ENCODE measurements at places on chromosomes 6 and 20. TPM values are rescaled to one million over a fixed set of nuclear protein-coding genes. Genes with fewer than 3 reads are reported as not detected.

DNA sequence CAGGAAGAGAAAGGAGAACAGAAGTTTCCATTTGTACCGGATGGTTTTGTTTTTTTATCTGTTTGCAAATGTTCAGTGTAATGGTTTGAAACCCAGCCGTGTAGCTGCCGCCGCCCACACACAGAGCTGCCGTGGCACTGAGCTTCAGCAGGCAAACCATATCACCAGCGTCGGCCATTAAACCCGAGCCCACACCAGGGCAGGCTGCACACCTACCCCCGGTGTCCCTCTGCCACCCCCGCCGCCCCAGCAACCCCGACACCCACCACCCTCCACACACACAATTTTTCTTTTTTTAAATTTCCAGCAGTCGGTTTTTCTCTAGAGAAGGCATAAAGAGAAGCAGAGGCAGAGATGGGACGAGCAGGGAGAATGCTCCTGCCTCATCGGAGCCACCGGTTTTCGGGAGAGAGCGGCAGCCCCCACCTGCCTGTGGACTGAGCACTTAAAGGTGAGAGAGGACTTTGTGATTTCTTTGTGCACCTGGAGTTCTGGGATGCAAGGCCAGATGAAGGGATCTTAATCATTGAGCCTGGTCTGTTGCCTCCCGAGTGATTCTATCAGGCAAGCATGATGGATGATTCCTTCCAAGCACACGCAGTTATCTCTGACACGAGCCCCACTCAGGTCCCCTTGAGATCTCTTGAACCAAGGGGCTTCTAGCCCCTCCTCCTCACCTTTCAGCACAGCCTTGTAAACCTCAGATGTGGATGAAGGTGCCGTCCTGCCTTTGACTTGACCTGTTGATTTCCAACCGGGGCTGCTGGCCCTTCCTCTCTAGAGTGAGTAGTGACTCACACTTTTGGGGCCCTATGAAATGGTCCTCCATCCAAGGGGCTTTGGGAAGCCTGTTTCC, 17.5 kb upstream of the ZNF831 start:
- peaks cover 78% of the 10 kb centered on the region for H3K27me3 ChIP-seq
- H3K4me1 ChIP-seq: no peaks in the 10 kb centered on the region
- H3K4me3 ChIP-seq: no peak overlapping the region
- DNase-seq: no peak
- no peaks in the 10 kb centered on the region for H3K36me3 ChIP-seq

DNA sequence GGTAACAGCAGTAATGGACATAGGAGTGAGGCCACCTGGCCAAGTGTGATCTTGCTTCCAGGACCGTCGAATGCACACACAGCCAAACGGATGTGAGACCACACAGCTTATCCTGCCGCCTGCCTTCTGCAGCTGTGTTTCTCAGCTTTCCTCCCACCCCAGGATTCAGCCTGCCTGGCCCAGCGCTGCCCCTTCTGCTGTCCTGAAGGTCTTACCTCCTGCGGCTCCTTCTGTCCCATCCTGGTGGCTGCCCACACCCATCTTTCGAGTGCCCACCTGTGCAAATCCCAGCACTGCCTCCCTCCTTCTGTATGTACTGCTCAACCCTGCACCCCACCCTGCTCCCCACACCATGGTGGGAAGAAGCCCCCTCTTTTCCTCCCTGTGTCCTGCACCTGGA, 49.4 kb upstream of the DACT2 start:
- H3K4me3 ChIP-seq: no peak overlapping the region
- H3K27ac ChIP-seq: no peak overlapping the region
- no peak for DNase-seq
- no peaks in the 10 kb centered on the region for H3K36me3 ChIP-seq

- peak; percentile 21 for DNase-seq
- no peaks in the 10 kb centered on the region for H3K27me3 ChIP-seq
- no peaks in the 10 kb centered on the region for H3K4me1 ChIP-seq
- H3K36me3 ChIP-seq: no peaks in the 10 kb centered on the region
- no peak overlapping the region for H3K27ac ChIP-seq
Measured at GRCh38 chr6:3603340-3604130, 146.7 kb upstream of the SLC22A23 start.

Gene RIPPLY2
- not detected for total RNA-seq

DNA sequence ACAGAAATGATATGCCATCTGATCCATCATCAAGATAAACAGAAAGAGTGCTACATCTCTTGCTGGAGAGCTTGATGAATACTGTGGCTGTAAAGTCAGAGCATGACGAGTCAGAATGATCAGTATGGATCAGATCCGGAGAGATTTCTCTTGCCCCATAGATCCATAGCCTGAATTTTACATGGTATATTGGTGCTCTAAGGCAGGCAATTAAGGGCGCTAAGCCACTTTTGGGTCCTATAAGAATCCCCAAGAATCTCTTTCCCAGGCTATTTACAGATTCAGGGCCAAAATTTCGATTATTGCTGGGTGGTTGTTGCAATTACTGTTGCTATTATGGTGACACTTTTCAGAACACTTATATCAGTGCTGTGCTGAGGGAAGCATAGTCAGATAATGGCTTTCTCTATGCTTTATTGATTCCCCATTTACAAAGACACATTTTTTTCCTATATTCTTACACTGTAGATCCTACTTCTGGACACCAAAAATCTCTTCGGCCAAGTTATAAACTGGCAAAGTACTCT, 94.4 kb downstream of the ADGRB3 start:
- no peaks in the 10 kb centered on the region for H3K36me3 ChIP-seq
- H3K27ac ChIP-seq: no peak overlapping the region
- DNase-seq: no peak
- H3K27me3 ChIP-seq: no peaks in the 10 kb centered on the region

Gene LY6G6D
- not detected for total RNA-seq

Gene OOEP
- total RNA-seq: not detected

GRCh38 chr6:149077208-149077607, 240.3 kb upstream of the TAB2 start:
- peaks cover 63% of the 10 kb centered on the region for H3K4me1 ChIP-seq
- no peak for DNase-seq
- H3K27me3 ChIP-seq: no peaks in the 10 kb centered on the region
- no peaks in the 10 kb centered on the region for H3K36me3 ChIP-seq
- no peak overlapping the region for H3K27ac ChIP-seq

Gene PPP1R3G
- 3.2 TPM for total RNA-seq

DNA sequence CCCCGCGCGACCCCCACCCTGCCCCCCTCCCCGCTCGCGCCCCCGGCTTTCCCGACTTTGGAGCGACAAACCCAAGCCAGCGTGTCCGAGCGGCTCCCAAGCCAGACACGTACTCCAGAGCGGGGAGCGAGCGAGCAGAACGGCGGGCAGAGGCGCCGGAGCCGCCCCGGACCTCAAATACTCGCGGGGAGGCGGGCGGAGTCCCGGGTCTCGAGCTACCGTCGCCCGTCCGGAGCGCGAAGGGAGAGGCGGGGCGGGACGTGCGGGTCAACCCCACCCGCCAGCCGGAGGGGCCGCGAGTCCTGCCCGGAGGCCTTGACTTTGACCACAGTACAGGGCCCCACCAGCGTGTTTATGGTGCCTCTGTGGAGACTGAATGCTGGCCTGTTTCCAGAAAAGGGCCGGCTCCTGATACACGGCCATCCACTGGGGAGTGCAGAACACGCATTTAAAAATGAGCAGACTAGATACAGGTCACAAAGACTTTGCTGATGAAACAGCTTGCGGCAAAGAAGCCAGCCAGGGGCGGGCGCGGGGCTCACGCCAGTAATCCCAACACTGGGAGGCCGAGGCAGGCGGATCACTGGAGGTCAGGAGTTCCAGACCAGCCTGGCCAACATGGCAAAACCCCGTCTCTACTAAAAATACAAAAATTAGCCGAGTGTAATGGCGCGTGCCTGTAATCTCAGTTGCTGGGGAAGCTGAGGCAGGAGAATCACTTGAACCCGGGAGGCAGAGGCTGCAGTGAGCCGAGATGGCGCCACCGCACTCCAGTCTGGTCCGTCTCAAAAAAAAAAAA, at the start of gene SERPINB6:
SERPINB6 (minus strand) TSS at position 148 of the 799 bp plus-strand sequence. CDS start 12,235 bp downstream, outside the sequence.
- no peaks in the 10 kb centered on the region for H3K36me3 ChIP-seq
- peak within 1 kb of the TSS; percentile 87 for H3K4me3 ChIP-seq
- peaks cover 32% of the 10 kb centered on the region for H3K4me1 ChIP-seq
- no peaks in the 10 kb centered on the region for H3K27me3 ChIP-seq

- H3K36me3 ChIP-seq: no peaks in the 10 kb centered on the region
- no peak overlapping the region for H3K27ac ChIP-seq
- no peak for DNase-seq
- H3K4me1 ChIP-seq: no peaks in the 10 kb centered on the region
- H3K4me3 ChIP-seq: no peak overlapping the region
- no peaks in the 10 kb centered on the region for H3K27me3 ChIP-seq
Measured at GRCh38 chr20:60680554-60680953, 571.5 kb upstream of the CDH4 start.

DNA sequence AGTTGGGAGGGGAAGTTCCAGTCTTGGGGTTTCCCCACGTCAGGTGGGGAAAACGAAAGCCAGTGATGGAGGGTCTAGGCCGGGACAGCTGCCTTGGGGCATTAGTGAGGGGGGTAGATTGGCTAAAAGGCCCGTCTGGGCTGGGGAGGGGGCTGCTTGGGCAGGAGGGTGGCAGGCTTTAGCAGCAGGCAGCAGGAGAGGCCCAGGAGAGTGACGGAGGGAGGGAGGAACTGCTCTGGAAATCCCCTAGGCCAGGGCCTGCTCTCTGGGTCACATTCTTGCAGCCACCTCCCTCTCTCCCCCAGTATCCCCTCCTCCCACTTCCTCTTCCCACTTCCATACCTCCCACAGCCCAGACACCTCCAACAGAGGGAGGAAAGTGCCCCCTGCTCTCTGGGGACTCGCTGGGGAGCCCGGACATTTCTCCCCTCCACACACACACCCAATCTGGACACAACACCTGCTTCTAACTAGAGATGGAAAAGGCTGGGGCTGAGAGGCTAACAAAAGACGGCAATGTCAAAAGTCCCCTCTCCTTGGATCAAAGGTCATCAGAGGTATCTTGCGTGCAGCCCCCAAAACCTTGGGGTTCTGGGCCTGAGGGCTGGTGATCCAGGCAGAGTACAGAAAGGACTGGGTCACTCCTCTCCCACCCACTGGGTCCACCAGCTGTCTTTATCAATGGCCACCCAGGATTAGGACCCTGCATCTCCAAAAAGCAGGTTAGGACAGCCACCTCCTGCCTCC, 1.8 kb downstream of the NFKBIE start:
- no peak for DNase-seq
- H3K4me1 ChIP-seq: peaks cover 23% of the 10 kb centered on the region
- no peaks in the 10 kb centered on the region for H3K27me3 ChIP-seq
- peak overlapping the region; percentile 80 for H3K4me3 ChIP-seq
- H3K36me3 ChIP-seq: no peaks in the 10 kb centered on the region

Gene PARD6B
- total RNA-seq: 3.7 TPM

GRCh38 chr6:141134723-141135122, 998.0 kb upstream of the GJE1 start:
- no peak overlapping the region for H3K4me3 ChIP-seq
- no peaks in the 10 kb centered on the region for H3K4me1 ChIP-seq
- H3K36me3 ChIP-seq: no peaks in the 10 kb centered on the region
- DNase-seq: no peak

GRCh38 chr6:46773201-46773855, 19.9 kb upstream of the MEP1A start:
- H3K4me3 ChIP-seq: no peak overlapping the region
- H3K27ac ChIP-seq: no peak overlapping the region
- no peaks in the 10 kb centered on the region for H3K27me3 ChIP-seq
- H3K36me3 ChIP-seq: no peaks in the 10 kb centered on the region
- no peak for DNase-seq
- H3K4me1 ChIP-seq: no peaks in the 10 kb centered on the region

GRCh38 chr6:113169484-113169883, 687.7 kb upstream of the MARCKS start:
- peak; percentile 57 for DNase-seq
- H3K4me1 ChIP-seq: peaks cover 4% of the 10 kb centered on the region
- no peak overlapping the region for H3K27ac ChIP-seq
- no peaks in the 10 kb centered on the region for H3K36me3 ChIP-seq
- no peak overlapping the region for H3K4me3 ChIP-seq

DNA sequence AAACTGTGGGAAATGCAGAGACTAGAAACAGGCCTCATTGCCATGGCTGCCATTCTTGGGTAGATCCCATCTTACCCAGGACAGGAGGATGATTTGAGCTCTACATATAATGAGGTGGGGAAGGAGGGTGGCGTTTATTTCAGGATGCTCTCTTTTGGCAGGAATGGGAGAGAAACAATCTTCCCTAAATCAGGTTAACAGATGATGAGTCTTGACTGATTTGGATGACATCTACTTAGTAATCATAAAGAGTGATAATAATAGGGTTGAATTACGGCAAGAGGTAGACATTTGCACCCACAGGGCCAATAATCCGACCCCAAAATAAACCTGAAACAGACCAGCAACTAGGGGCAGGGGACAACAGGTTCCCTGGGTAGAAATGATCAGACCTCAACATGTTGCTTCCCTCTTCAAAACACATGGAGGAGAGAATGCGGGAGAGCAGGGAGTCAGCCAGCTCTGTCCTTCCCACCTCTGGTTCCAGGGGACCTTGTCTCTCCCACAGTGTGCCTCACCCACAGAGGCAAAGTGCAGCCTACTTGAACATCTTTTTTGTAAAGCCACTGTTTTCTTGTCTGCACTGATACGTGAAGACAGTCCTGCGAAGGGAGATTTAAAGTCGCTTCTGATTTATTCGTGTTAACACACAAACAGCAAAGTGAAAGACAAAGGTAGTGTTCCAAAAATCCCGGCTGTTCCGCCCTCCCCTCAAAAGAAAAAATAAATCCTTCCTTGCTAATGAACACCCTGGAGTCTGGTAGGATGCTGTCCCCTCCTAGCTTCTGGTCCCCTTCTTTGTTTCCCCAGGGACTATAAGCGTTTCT, 3.9 kb downstream of the FOXQ1 start:
- H3K4me3 ChIP-seq: peak overlapping the region; percentile 80
- no peaks in the 10 kb centered on the region for H3K27me3 ChIP-seq
- H3K4me1 ChIP-seq: peaks cover 23% of the 10 kb centered on the region
- no peak overlapping the region for H3K27ac ChIP-seq

- no peak overlapping the region for H3K27ac ChIP-seq
- DNase-seq: no peak
- no peaks in the 10 kb centered on the region for H3K36me3 ChIP-seq
- H3K4me3 ChIP-seq: no peak overlapping the region
- peaks cover 13% of the 10 kb centered on the region for H3K27me3 ChIP-seq
Measured at GRCh38 chr6:49888742-49889431, 22.6 kb upstream of the CRISP1 start.

Gene COL21A1
- 1.0 TPM for total RNA-seq

GRCh38 chr6:81735756-81736380, 16.6 kb downstream of the TENT5A start:
- DNase-seq: peak; percentile 49
- no peak overlapping the region for H3K27ac ChIP-seq
- peaks cover 16% of the 10 kb centered on the region for H3K4me1 ChIP-seq

GRCh38 chr6:30122515-30122914, 9.6 kb upstream of the TRIM31 start:
- H3K36me3 ChIP-seq: no peaks in the 10 kb centered on the region
- peaks cover 16% of the 10 kb centered on the region for H3K4me1 ChIP-seq
- H3K27me3 ChIP-seq: no peaks in the 10 kb centered on the region
- no peak overlapping the region for H3K4me3 ChIP-seq
- DNase-seq: peak; percentile 20

Gene C20orf202
- total RNA-seq: not detected

- peaks cover 36% of the 10 kb centered on the region for H3K4me1 ChIP-seq
- peak; percentile 54 for DNase-seq
- no peaks in the 10 kb centered on the region for H3K36me3 ChIP-seq
Measured at GRCh38 chr6:16704401-16705045, 56.7 kb downstream of the ATXN1 start.

Measured in PC-3 (cell line).